Activated CD4-positive, alpha-beta T cell treated with anti-CD3 and anti-CD28 coated beads for 48 hours (primary cell): ENCODE measurements at places on chromosomes 1 and 21.

DNA sequence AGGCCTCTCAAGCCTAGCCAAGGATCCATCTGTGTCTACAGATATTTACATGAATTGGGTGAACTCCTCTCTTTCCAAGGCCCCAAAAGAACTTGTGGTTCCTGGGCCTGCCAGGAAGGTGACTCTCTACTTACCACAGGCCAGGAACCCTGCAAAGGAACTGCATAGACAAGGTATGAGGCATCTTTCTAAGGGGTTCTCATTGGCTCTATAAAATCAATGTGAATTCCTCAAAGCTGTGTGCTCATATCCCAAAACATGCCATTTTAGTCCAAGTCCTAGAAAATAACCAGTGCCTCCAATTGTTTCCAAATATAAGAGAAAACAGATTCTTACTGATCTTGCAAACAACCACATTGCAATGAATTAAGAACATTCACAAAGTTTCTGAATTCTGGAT is 39.9 kb upstream of the RGL1 start:
- no peak for DNase-seq

- DNase-seq: no peak
Observed at GRCh38 chr1:5688081-5689077, 303.8 kb downstream of the NPHP4 start.

- no peak for DNase-seq
Observed at GRCh38 chr1:74455390-74455789, 57.0 kb downstream of the LRRC53 start.

GRCh38 chr1:148309940-148310500 is 157.9 kb upstream of the NBPF11 start:
- no peak for DNase-seq

DNA sequence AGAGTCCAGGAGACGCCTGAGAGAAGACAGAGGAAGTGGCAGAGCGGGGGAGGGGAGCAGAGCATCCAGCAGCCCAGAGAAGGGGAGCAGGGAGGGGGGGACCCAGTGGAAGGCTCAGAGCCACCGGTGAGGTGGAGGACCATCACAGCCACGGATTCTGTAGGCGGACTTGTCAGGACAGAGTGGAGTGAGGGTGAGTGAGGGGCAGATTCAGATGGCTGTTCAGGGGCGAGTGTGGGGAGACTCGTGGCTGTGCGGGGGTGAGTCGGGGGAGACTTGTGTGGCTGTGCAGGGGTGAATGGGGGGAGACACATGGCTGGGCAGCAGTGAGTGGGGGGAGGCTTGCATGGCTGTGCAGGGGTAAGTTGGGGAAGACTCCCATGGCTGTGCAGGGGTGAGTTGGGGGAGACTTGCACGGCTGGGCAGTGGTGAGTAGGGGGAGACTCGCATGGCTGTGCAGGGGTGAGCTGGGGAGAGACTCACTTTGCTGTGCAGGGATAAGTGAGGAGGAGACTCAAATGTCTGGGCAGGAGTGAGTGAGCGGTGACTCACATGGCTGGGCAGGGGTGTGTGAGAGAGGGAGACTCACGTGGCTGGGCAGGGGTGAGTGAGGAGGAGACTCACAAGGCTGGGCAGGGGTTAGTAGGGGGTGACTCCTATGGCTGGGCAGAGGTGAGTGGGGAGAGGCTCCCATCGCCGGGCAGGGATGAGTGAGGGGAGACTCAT is 56.8 kb upstream of the ABCG1 start:
- DNase-seq: peak; percentile 51

GRCh38 chr1:3192361-3192760 is 123.4 kb downstream of the PRDM16 start:
- no peak for DNase-seq

DNA sequence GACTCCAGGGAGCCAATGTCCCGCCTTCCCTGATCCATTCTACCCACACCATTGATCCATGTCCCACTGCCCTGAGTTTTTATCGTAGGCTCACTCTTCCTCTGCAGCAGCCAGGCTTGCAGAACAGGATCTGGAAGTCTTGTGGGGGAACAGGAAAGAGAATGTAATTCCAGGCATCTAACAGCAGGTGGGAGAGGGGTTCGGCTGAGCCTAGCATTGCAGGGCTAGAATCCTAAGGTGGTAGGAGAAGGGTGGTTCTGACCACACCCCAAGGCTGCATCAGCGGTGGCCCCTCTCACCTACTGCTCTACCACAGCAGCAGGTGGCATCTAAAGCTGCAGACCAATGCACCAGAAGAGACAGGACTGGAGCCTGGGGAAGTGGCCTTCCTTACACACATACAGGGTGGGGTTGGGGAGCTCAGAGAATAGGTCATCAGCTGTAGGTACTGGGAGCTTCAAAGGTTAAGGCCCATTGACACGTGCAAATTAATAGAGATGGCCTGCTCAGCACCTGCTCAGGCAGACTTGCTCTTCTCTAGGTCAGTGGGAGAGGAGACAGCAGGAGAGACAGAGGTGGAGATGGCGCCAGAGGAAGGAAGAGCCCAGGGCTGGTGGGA is 20.5 kb downstream of the KNCN start:
- DNase-seq: no peak

- peak; percentile 2 for DNase-seq
Observed at GRCh38 chr1:63073309-63074306, 248.8 kb upstream of the FOXD3 start.

GRCh38 chr1:6010554-6010953 is 18.3 kb upstream of the NPHP4 start:
- DNase-seq: no peak

DNA sequence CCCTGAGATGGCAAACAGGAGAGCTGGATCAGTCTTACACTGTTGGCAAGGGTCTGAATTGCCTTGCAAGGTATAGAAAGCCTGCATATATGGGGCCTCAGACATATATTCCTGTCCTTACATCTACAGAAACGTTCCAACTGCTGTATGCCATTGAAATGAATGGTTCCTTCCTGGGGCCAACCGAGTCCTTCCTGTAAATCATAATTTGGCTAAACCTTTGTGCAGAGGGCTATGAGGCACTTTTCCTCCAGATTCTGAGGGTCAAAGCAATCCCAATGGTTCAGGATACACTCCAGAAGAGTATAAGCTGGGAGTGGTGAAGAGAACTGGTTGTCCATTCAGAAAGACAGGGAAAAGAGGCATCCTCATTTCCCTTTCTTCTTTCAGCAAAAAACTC is 190.5 kb downstream of the PTPRC start:
- no peak for DNase-seq

GRCh38 chr1:62306065-62306464 is 13.2 kb downstream of the KANK4 start:
- DNase-seq: no peak

DNA sequence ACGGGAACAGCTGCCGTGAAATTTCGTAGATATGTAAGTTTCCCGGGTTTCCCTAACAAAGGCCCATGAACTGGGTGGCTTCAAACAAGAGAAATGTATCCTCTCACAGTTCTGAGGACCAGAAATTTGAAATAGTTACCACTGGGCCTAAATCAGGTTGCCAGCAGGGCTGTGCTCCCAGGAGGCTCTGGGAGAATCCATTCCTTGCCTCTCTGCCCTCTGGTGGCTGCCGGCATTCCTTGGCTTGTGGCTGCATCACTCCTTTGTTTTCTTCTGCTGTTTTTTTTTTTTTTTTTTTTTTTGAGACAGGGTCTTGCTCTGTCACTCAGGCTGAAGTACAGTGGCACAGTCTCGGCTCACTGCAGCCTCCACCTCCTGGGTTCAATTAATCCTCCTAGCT is 23.7 kb downstream of the UMODL1 start:
- DNase-seq: no peak

DNA sequence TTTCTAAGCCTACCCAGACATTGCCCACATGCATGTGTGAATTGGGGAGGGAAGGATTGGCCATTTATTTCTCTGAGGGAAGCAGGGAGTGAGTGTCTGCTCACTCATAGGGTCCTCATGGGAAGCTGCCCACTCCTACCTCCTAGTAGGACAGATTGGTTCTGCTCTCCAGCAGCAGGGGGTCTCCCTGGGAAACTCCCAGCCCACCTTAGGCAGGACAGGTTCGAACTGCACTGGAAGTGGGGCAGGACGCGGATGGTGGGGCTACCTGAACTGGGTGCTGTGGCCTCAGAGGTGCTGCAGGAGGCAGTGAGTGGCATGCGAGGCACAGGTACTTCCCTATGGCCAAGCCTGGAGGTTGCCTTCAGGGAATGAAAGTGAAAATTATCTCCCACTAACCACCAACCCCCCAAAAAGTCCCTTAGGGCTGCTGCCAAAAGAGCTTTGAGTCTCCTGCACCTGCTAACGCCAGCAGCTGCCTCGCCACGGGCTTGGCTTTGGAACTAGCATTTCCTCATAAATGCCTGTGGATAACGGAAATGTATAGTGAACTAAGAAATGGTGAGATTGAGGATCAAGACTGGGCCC is 157.0 kb upstream of the COA6 start:
- no peak for DNase-seq

- peak; percentile 16 for DNase-seq
Observed at GRCh38 chr1:53688381-53689102, 50.4 kb downstream of the GLIS1 start.

DNA sequence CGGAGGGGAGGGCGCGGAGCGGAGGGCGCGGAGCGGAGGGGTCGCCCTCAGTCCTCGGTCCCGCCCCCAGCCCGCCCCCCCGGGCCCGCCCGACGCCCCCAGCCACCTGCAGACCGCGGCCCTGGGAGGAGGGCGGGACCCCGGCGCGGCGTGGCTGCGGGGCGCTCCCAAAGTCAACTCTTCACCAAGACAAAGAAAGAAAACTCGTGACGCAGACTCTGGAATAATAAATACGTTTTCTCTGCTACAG is 1.2 kb downstream of the HES4 start:
- no peak for DNase-seq

DNA sequence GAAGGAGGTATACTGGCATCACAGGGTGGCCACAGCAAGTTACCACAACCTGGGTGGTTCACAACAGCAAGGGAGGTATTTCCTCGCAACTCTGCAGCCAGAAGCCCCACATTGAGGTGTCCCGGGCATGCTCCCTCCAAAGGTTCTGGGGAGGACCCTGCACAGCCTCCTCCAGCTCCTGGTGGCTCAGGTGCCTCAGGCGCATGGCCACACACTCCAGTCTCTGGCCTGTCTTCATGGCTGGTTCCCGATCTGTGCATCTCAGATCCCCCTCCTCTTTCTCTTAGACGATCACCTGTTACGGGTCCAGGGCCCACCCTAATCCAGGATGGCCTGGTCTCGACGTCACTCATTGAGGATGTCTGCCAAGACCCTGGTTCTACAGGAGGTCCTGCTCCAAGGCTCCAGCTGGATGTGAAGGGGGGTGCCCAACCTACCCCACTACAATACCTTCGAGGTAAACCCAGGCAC is 6.7 kb upstream of the ARF1 start:
- DNase-seq: no peak

DNA sequence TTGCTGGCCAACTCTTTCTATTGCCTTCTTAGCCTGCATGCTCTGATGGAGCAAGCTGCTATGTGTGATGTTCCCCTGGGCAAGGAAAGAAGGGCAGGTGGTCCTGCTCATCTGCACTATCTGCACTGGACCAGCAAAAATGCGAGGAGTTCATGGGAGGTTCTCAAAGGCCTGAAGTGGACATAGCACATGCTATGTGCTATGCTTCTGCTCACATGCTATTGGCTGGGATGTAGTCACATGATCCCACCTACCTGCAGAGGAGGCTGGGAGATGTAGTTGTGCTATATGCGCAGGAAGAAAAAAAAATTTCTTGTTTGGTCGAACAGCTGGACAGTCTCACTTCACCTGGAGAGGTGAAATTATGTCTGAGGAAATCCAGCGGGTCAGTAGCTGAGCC is 587.7 kb downstream of the MATN1 start:
- no peak for DNase-seq

DNA sequence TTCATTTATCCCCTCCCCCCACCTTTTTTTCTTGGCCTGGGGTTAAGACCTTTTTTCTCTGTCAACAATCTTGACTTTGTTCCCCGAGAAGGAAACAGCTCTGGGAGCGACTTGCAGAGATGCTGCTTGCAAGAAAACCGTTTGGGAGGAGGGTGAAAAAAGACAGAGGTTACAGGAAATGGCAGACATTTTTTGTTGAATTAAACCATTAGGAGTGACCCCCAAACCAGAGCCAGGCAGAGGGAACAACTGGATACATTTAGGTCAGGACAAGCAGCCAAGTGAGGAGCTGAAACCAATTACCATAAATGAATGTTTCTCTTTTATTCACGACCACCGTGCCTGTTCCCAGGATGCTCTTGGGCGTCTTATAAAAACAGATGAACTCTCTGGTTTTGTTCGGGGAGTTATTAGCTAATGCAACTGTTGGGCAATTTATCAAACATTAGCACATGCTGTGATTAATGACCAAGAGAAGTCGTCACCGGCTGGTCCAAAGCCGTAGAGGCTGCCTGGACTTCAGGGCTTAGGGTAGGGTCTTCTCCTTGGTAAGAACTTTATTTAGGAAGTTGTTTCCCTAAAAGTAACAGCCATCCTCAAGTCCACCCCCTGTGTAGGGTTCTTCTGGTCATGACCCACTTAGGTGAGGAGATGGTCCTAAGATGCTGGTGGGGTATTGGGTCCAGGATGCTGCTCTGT is 141.0 kb downstream of the FOXD2 start:
- DNase-seq: no peak

- DNase-seq: no peak
Observed at GRCh38 chr1:15186846-15187151, 33.3 kb downstream of the TMEM51 start.

GRCh38 chr21:44467859-44468195 is 12.5 kb downstream of the LRRC3 start:
- DNase-seq: no peak

DNA sequence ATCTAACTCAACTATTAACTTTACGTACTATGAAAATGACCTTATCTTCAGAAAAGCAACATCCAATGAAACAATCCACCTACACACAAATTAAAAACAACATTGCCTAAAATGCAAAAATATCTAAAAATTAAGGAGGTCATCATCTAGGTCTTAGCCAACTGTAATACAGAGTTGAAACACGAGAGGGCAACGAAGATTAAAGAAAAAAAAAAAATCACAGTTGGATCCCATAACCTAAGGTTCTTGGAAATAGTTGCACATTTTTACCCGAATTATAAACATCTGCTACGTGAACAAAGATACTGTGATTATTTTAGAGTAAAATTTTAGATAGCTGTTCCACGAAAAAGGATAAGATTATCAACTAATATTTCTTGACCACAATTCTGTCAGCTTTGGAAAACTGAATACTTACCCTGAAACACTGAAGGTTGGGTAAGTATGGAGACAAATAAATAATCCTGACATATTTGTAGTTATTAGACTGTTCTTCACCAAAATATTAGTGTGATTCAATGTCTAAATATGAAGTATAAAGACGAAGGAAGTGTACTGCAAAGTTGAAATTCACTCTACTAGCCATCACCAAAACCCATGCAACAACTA is 88.0 kb upstream of the AK4 start:
- DNase-seq: no peak

DNA sequence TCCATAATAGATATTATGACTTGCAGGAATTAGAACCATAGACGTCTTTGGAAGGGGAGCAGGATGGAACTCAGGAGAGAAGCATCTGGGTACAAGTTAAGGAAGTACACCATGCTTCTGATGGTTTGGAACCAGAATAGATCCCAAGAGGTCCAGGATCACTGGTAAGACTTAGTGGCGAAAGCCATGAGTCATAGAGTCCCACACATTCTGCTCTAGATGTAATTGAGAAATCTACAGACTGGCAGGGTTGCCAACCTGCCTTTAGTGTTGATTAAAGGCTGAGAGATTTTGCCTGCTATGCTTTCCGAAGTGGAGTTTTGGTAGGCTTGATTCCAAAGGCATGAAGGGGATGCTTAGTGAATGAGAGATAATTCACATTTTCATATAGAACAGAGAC is 57.1 kb upstream of the C1orf87 start:
- DNase-seq: no peak
